ENCODE measurements at places on chromosomes 4 and X. TPM values are rescaled to one million over a fixed set of nuclear protein-coding genes. Genes with fewer than 3 reads are reported as not detected.

Gene SATL1
- 0.16 TPM for total RNA-seq

DNA sequence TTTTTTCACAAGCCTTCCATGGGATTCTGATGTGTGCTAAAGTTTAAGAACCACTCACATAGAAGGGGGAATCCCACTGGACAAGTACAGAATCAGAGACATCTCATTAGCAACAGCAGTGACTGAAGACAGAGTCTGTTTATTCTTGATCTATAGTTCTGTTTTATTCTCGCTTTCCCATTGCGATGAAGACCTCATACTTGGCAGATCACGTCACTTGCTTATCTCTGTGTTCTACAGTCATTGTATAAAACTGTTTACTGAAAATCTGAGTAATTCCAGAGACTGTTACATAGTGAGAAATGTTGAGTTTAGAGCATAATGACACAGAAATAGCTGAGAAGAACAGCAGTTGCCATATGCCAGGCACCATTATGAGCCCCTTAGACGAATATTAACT is 185.5 kb downstream of the PTTG2 start:
- H3K4me3 ChIP-seq = no peak overlapping the region
- H3K4me1 ChIP-seq = peaks cover 28% of the 10 kb centered on the region
- H3K36me3 ChIP-seq = peaks cover under 1% of the 10 kb centered on the region
- no peak overlapping the region for H3K27ac ChIP-seq

DNA sequence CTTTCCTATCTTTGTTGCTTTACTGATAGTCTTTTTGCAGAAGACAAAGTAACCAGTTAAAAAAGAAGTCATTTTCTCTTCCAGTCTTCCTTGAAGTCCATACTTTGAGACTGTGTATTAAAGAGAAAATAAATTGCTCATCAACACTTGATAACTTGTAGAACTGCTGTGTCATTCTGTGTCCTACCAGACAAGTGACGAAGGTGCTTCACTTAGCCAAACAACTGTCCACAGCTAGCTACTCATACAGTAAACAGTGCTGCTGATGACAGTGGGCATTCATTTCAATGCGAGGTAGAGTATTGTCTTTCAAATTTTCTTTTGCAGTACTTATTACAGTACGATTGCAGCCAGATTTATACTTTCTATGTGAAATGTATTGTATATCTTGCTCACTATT is 11.5 kb downstream of the COL25A1 start:
- H3K4me3 ChIP-seq = no peak overlapping the region
- H3K27me3 ChIP-seq = no peaks in the 10 kb centered on the region
- no peaks in the 10 kb centered on the region for H3K36me3 ChIP-seq
- no peak overlapping the region for H3K27ac ChIP-seq
- H3K4me1 ChIP-seq = no peaks in the 10 kb centered on the region

Gene SAP30
- total RNA-seq = 25.4 TPM

DNA sequence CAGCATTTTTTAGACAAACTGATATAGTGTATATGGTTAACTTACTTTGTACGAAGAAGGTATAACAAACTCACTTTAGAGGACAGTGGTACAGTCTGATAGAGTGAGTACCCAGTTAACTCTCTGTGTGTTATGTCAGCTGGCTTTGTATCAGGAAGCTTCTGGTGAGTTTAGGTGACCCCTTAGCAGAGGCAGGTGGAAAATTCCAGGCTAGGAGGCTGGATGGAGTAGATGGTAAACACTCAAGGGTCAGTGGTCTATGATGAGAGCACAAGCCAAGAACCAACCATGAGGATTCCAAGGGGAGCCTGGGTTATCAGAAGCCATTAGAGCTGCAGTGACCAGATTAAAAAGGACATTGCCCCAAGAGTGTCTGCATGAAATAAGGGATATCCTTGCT is 227.3 kb upstream of the CENPE start:
- H3K4me3 ChIP-seq = no peak overlapping the region
- DNase-seq = no peak
- H3K36me3 ChIP-seq = no peaks in the 10 kb centered on the region
- no peaks in the 10 kb centered on the region for H3K27me3 ChIP-seq
